Activated CD8-positive, alpha-beta memory T cell treated with anti-CD3 and anti-CD28 coated beads for 1 hour (primary cell): ENCODE measurements at places on chromosomes 2 and 18.
A peak's percentile ranks its signal among the peaks of the same experiment; 100 is the strongest.

DNA sequence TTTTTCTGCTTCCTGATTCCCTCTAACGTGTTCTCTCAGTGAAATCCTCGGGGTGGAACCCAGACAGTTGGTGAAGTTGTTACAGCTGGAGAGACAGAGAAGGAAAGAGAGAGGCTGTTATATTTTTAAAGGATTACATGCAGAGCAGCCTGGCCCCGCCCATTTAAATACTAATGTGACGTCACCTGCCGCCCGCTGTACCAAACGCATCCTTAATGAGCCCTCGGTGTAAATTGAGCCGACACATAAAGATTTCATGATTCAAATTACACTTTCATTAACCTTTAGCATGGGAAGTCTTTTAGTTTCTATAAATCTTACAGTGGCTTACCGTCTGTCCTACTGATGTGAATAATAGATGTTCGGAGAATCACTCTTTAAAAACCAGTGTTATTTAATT lies 164.0 kb upstream of the SIX3 start:
- no peak for DNase-seq

- no peak for DNase-seq
Observed at GRCh38 chr2:101520246-101520645, 45.3 kb upstream of the RFX8 start.

GRCh38 chr2:101762451-101763171 lies 65.1 kb downstream of the MAP4K4 start:
- no peak for DNase-seq

- no peak for DNase-seq
Observed at GRCh38 chr2:232234922-232235615, 143.5 kb upstream of the ALPP start.

DNA sequence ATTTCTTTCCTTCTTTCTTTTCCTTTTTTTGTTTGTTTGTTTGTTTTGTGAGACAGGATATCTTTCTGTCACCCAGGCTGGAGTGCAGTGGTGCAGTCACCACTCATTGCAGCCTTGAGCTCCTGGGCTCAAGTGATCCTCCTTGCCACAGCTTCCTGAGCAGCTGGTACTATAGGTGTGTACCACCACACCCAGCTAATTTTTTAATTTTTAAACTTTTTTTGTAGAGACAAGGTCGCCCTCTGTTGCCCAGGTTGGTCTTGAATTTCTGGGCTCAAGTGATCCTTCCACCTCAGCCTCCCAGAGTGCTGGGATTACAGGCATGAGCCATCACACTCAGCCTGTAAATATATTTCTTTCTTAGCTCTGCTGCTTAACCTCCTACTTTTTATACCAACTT lies 83.4 kb upstream of the CYP20A1 start:
- DNase-seq: no peak

DNA sequence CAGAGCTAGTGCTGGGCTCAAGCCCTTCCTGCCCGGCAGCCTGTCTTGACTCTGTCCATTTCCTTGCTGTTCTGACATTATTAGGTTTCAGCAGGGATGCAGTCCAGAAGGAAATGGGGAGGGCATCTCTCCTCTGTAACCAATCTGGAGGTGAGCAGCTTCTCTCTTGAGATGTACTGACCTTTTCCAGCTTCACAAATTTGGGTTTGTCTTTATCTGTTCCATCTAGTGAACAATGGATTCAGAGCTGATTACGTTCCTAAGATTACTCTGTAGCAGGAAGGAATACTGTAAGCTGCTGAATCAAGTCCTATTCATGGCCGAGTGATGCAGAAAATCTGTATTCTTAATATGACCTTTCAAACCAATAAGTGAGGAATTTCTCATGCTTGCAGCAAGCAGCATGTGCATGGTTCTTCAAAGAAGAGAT lies 11.0 kb downstream of the PLA2R1 start:
- DNase-seq: no peak

DNA sequence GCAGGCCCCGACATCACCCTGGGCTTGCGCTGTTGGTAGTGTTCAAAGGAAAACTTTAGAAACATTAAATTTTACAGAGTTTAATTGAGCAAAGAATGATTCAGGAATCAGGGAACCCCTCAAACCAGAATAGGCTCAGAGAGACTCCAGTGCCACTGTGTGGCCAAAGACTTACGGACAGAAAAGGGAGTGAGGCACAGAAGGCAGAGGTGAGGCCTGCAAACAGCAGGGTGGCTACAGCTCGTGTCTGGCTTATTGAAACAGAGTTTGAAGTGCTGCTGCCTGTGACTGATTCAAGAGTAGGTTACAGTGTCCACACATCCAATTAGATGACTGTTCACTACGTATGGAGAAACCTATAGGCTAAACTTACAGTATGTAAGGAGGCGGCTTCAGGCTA lies 2.4 kb upstream of the CTDP1 start:
- no peak for DNase-seq

DNA sequence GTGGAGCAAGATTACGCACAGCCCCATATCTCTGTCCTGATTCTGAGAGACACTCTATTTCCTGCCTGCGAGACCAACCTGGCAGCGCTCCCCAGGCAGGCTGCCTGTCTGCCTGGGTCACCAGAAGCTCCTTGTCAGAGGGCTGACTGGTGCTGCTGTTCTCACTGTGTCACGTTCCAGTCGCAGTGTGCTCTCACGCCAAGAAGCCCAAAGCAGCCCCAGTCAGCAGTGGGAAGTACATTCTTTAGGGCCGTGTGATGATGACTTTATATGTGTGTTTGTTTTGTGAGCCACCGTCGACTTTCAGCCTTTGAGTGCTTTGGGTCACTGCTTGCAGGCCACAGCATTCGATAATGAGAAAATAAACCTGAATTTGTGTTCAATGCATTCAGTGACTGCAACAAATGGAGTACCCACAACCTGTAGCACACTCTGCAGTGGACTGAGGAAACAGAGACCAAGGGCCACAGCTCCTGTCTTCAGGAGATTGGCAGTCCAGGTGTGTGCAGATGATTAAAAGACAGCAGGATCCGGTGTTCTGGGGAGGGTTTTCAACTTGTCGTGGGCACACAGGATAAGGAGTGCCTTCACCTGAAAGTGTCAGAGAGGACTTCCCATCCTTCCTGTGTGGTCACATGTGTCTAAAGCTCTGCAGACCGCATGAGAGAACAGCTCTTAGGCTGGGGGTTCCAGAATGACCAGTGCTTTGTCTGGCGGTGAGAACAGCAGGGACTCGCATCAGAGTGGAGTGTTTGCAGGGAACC lies 4.8 kb downstream of the TNFRSF11A start:
- DNase-seq: no peak

GRCh38 chr2:190964170-190964795 lies 49.7 kb downstream of the STAT1 start:
- DNase-seq: no peak

- no peak for DNase-seq
Observed at GRCh38 chr2:162028511-162028910, 45.5 kb downstream of the DPP4 start.

DNA sequence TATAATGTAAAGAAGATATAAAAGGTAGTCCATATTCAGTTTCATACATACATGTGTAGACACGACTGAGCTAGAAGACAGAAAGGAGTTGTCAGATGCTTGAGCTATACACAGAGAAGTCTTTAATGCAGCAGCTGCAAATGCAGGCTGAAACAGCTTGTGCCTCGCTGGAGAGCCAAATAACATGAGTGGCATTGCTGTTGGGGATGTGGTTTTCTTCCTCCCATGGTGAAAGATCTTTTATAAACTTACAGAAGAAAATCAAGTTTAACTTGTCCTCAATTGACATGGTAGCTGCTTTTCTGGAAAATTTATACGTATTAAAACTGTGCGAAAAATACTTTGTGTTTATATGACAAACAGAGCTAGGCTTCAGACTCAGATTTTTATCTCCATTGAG lies 16.4 kb upstream of the IL1R1 start:
- no peak for DNase-seq

DNA sequence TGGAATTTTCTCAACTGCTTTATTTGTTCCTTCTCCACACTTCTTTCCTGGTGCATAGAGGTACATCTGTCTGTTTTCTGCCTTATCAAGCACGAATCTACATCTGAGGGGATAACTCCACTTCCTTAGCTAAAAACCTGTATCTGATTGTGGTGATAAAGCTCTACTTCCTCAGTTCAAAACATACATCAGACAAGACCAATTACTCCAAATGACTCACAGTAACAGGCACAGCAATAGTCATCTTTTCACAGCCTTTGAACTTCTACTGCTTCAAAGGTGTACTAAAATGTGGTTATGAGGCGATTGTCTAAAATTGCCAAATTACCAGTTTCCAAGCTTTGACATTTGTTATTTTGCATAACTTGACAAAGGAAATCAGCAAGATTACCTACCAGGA lies 803.6 kb upstream of the ZEB2 start:
- no peak for DNase-seq

GRCh38 chr2:188456114-188456909 lies 164.6 kb downstream of the GULP1 start:
- no peak for DNase-seq

DNA sequence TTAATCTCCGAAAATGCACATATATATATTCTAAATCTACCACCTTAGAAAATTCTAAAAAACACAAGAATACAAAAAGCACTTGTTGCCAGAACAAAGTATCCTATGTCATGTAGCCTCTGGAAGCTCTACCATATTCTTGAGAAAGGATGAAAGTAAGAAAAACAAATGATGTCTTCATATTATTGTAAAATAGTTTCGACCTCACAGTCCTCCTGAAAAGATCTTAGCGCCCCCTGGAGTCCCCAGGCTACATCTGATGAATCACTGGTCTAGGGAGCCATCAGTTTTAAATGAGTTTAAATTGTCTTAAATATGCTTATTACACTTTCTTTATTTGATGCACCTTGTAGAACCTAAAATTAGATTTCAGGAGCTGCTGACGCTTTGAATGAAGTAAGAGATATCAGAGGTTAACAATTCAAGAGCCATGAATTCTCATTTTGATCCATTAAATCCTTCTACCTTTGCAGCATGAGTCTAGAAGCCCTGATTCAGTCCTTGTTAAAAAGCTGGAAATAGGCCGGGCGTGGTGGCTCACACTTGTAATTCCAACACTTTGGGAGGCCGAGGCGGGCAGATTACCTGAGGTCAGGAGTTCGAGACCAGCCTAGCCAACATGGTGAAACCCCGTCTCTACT lies 138.8 kb downstream of the MCFD2 start:
- DNase-seq: peak; percentile 7

- DNase-seq: no peak
Observed at GRCh38 chr2:147222506-147222905, 622.3 kb upstream of the ACVR2A start.

DNA sequence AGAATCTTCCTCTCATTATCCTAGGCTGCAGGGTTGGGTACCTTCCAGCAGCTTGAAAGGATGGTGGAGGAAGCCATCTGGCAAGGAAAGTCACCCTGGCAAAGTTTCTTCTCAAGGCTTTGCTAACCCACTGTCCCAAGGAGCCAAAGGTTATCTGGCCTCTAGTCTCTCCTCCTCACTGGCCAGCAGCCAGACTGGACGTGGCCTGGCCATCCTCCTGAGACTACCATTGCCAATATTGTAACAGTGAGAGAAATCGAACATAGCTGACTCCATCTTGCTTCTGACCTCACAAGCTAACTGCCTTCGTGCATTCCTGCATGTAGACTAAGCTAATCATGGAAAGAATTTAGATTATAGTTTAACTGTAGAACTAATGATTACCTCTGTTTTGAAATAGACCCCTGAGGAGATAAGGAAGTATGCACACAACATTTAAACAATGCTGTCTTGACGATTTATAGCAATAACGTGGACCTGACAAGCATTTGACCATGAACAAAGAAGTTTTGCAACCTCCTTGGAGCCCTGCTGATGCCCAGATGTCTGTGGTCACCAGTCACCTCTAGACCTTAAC lies 7.8 kb upstream of the ANXA4 start:
- no peak for DNase-seq

DNA sequence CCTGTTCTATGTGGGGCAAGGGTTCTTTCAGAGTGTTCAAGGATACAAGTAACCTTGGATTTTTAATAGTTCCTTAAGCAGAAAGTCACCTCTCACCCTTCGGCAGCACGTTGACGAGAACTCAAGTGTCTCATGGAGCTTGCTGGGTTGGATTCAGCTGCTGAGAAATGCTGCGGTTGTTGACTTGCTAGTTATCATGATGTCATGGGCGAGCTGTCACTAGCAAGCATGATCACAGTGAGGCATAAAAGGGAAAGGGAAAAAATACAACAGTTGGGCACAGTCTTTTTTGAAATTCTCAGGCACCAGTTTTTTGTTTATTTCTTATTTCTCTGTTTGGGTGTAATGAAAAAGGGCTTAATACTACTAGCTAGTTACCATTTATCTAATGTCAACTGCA lies 53.2 kb downstream of the ADCYAP1 start:
- DNase-seq: no peak

- DNase-seq: no peak
Observed at GRCh38 chr18:79477711-79478483, 82.2 kb downstream of the NFATC1 start.

DNA sequence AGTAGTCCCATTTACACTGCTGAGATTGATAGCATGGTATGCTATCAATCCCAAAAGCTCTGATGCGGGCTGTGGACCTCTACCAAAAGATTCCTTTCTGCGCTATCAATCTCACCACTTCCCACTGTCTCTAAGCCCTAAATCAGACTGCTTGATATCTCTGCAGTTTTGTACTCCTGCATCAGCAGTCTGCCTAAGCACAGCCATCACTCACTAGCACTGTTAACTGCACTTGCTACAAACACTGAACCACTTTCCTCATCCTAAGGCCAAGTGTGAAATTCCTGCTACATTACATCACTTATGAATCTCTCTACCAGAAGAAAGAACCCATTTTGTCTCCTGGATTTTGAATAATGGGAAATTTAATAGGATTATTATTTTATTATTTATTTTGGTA lies 237.0 kb downstream of the HNMT start:
- no peak for DNase-seq

- DNase-seq: no peak
Observed at GRCh38 chr2:204274991-204275390, 270.3 kb upstream of the PARD3B start.

GRCh38 chr2:127217470-127218325 lies 2.4 kb downstream of the CYP27C1 start:
- DNase-seq: no peak

DNA sequence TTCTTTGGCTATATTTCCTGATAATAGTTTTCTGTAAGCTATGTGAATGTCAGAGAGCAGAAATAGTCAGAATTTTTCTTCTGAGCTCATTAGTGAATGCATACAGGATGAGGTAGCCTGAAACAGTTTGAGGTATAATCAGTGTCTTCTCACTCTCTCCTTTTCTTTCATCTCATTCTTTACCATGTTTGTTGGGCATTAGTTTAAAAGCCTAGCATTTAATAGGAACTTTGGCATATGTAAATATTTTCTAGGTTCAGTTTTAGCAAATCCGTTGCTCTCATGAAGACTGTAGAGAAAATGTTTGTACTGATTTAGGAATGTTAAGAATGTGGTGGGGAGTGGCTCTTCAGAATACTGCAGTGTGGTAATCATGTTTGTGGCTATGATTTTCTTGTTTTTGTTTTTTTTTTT lies 119.4 kb downstream of the PARD3B start:
- no peak for DNase-seq

GRCh38 chr2:175003875-175004729 lies 1.1 kb downstream of the CHN1 start:
- DNase-seq: no peak

- DNase-seq: no peak
Observed at GRCh38 chr2:28926847-28927246, 32.4 kb downstream of the WDR43 start.

GRCh38 chr2:50231510-50231909 lies 800.4 kb downstream of the NRXN1 start:
- no peak for DNase-seq

GRCh38 chr18:59546188-59546587 lies 151.0 kb downstream of the CCBE1 start:
- DNase-seq: no peak
